Stomach (tissue), 19 donors: ENCODE measurements at places on chromosomes 11 and 22. TPM values are rescaled to one million over a fixed set of nuclear protein-coding genes. Genes with fewer than 3 reads are reported as not detected.

OR4D6 gene
- not detected for total RNA-seq

MOGAT2 gene
- 1.2 TPM for total RNA-seq

DCHS1 gene
- 9.9 TPM for total RNA-seq

CHRDL2 gene
- 0.92 TPM for total RNA-seq

TCN2 gene
- total RNA-seq, result 1.8 TPM

MS4A12 gene
- 4.6 TPM for total RNA-seq

SLC16A8 gene
- not detected for total RNA-seq

TSSC4 gene
- 44.2 TPM for total RNA-seq

POU2AF2 gene
- not detected for total RNA-seq
